RCC 7860 (cell line): ENCODE measurements at places on chromosomes 4 and X.

- DNase-seq: no peak
Measured at GRCh38 chr4:1244978-1245471, 3.9 kb downstream of the CTBP1 start.

GRCh38 chr4:41517747-41518146, 20.2 kb upstream of the LIMCH1 start:
- DNase-seq: no peak

- DNase-seq: no peak
Measured at GRCh38 chr4:41095973-41096372, 118.4 kb downstream of the APBB2 start.

DNA sequence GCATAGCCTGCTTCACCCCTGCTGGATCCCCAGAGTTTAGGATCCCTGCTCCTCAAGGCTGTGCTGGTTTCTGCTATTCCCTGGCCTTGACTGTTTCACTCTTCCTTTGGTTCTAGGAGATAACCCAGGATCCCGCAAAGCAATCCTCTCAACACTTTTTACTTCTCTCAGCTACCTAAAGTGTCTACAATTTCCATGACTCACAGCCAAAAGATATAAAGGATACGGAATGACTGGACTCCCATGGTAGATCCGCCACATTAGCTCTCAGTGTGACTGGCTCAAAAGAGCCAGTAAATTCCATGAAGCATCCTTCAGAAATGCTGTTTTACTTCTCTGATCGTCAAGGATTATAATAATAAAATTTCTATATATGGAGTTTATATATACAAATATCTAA, 66.3 kb upstream of the TMEM164 start:
- no peak for DNase-seq

GRCh38 chr4:138266948-138267347, 24.8 kb upstream of the SLC7A11 start:
- no peak for DNase-seq

- no peak for DNase-seq
Measured at GRCh38 chr4:86841309-86841708, 7.9 kb downstream of the SLC10A6 start.

- no peak for DNase-seq
Measured at GRCh38 chr4:80489798-80490197, 154.3 kb downstream of the CFAP299 start.

DNA sequence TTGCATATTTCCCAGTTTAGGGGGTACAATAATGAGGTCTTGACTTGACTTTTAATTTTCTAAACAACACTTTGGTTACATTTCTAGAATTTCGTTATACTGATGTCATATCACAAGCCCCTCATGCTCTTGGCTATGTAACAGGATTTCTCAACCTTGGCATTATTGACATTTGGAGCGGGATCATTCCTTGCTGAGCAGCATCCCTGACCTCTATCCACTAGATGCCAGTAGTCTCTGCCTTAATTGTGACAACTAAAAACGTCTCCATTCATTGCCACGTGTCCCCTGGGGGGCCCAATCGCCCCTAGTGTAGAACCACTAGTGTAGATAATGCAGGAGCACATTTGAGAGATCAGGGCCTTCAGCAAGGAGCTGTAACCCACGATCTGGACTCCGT, 234.2 kb upstream of the MID1 start:
- DNase-seq: no peak

- no peak for DNase-seq
Measured at GRCh38 chr4:112910109-112910736, 139.2 kb upstream of the ANK2 start.

GRCh38 chrX:45322382-45322781, 121.7 kb upstream of the DIPK2B start:
- peak; percentile 56 for DNase-seq

DNA sequence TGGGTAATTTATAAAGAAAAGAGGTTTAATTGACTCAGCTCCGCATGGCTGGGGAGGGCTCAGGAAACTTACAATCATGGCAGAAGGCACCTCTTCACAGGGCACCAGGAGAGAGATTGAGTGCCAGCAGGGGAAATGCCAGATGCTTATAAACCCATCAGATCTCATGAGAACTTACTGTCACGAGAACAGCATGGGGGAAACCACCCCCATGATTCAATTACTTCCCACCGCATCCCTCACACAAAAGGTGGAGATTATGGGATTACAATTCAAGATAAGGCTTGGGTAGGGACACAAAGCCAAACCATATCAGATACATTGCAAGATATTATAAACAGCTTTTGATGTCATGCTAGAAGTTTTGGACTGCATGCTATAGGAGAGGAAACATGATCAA, 204.3 kb downstream of the VEGFC start:
- no peak for DNase-seq

- no peak for DNase-seq
Measured at GRCh38 chr4:73976217-73976616, 5.6 kb downstream of the PF4 start.

DNA sequence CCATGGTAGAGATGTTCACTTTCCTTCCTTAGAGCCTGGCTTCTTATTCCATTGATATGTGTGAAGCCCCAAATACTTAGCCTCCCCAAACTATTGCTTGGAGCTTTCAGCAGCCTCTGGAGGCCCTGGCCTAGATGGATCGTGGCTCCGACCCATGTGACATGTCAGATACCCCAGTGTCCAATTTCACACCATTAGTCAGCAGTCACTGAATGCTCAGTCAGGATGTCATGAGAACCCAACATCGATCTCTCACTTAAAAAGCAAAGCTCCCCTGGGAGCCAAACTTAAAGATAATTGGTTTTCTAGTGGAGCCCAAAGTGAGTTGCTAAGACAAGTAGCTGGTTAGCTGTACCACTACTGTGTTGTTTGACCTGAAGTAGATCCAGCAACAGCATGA, 41.6 kb upstream of the IGSF1 start:
- DNase-seq: no peak

- DNase-seq: peak; percentile 84
Measured at GRCh38 chr4:158162631-158163030, 10.2 kb downstream of the GASK1B start.

DNA sequence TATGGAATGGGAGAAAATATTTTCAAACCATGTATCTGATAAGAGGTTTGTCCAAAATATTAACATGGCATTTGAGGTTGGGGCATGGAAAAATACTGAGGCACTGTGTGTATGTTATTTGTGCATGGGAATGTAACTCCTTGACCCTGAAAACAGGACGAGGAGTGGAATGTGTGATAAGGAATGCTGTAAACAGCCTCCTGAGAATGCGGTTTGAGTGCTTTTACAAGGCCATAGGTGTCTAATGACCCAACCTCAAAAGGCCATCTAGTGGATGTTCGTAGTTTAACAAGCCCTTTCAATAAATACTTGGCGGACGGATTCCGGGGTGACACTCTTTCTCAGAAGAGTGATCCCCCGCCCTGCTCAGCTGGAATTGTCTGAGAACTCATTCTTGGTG, 162.9 kb upstream of the USP9X start:
- peak; percentile 40 for DNase-seq

- no peak for DNase-seq
Measured at GRCh38 chrX:148422526-148422925, 77.9 kb upstream of the AFF2 start.

DNA sequence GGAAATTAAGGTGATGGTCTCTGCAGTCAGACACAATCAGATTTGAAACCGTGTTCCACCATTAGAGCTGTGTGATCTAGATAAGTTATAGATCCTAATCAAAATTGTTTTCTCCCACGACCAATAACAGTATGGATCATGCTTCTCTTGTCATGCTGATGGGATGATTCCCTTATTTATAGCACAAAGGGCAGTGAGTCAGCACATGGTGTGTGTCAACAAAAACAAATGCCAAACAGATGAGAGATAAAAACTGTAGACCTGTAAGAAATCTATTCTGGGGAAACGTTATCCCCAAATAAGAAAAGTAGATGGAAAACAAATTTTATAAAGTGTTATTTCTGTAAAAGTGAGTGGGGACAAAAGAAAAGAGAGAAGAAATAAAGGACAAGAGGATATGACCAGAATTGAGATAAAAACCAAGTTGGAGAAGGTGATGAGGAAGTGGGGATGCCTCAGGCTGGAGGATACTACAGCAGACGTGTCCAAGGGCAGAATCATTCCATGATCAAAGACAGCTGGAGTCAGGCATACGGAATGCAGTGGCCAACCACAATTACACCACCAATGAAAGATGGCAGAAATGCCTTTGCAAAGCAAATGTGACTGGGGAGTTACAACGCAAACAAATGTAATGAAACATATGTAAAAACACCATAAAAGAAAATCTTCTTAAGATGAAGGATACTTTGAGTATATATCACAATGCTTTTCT, 377.8 kb upstream of the PRKX start:
- DNase-seq: peak; percentile 8

GRCh38 chr4:24560868-24561368, 23.4 kb downstream of the DHX15 start:
- DNase-seq: no peak

- no peak for DNase-seq
Measured at GRCh38 chr4:153266988-153267387, 62.7 kb downstream of the TRIM2 start.

DNA sequence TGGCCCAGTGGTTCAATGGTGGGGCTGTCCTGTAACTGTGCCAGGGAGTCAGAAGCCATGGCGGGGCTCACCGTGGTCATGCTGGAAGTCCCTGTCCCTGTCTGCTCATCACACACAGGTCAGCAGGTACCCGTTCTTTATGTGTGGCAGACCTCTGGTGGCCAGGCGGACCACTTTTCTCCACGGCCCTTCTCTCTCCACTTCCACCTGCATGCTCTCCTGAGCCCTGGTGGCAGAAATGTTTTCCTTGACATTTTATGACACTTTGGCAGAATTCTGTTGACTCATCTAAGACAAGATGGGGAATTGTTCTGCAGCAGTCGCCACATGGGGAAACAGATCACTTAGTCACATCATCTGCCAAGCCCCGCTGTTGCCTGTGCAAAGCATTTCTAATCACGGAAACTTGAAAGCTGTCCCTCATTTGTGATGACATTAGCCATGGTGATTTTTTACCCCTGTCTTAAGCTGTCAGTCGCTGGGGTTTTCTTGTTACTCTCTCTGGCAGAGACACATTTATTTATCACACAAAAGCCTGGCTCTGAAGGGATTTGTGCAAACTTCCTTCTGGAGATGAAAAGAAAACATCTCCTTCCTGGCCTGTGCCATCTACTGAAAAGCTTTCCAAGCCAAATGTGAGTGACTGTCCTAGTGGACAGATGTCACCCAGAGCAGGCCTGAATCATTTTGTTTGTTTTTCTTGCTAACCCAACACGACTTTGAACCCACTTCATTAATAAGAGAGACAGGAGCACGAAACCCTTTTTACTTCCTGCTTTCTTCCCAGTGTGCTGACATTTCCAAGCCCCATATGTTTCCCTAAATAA, 38.8 kb upstream of the STIM2 start:
- no peak for DNase-seq

GRCh38 chrX:148354916-148355315, 145.5 kb upstream of the AFF2 start:
- DNase-seq: no peak

DNA sequence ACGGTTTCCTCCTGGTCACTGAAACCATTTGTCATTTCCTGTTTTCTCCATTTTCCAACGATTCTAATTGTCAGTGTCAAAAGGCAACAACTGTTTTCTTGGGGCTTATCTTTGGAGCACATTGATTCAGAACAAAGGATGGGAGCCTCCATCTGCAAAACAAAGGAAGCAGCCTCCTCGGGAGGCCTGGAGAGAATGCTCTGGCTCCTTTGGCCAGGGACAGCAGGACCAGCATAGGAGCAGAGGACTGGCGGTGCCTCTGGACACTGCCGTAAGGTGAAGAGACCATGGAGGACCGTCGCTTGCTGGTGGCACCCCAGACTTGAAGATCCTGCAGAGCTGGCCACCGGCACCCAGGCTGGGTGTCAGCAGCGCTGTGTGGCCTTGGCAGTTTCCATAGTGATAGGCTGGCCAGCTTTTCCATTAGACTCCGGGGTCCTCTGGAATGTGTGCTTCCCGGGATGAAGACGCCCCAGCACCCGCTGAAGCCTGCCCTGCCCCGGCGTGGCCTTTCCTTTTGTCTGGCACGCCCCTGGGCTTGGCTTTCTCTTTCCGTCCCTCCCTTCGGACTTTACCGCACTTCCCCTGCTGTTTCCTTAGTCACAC, 61.1 kb upstream of the MTM1 start:
- DNase-seq: no peak

DNA sequence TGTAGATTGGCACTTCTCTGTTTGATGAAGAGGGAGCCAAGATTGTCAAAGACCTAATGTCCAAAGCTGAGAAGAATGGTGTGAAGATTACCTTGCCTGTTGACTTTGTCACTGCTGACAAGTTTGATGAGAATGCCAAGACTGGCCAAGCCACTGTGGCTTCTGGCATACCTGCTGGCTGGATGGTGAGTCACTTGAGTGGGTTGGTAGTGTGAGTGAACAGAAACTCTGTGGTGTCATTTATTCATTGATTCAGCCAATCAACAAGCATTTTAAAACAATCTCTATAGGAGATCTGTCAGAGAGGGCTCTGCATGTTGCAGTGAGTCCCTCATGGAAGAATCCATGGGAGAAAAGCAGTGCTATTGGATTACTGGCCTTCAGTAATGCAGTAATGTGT, 16.3 kb downstream of the TAF9B start:
- peak; percentile 67 for DNase-seq

DNA sequence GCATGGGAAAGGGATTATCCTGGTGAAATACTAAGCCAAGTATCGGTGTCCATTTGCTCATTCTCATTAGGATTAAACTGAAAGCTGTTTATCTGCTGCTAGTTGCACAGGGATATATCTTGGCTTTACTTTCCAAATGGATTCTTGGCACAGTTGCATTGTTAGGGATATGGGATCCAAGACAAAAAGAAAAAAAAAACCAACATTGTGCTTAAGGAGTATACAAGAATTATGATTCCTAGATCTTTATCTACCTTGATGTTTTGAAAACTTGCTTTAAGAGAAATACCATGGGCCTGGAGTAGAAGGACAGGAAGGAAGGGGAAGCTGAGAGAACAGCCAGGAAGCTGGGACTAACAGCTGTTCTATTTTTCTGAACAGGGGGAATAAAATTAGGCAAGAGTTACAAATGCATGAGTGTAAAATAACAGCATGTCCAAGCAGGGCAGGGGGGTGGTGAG, 107.6 kb downstream of the ATXN3L start:
- no peak for DNase-seq

- no peak for DNase-seq
Measured at GRCh38 chrX:30493348-30493747, 84.2 kb downstream of the TASL start.

DNA sequence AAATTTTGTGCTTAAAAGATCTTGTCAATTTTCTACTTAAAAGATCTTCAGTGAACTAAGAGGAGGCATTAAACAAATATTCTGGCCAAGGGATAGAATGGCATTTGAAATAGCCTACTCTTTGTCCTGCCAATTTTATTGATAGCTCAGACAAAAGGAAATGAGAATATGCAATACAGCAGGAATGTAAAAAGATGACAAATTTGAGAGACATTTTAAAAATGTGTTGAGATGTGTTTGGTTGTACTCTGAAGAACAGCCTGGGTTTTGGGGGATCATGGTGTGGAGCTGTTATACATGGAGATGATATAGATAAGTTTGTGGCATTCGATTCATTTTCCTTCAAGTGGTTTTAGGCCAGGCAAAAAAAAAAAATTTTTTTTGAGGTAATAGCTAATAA, 11.6 kb upstream of the MAD2L1 start:
- no peak for DNase-seq

- DNase-seq: no peak
Measured at GRCh38 chr4:5940470-5941203, 47.8 kb upstream of the CRMP1 start.

GRCh38 chrX:8235026-8235425, 64.0 kb upstream of the VCX2 start:
- DNase-seq: no peak
